ENCODE measurements at places on chromosomes 3 and 15.

DNA sequence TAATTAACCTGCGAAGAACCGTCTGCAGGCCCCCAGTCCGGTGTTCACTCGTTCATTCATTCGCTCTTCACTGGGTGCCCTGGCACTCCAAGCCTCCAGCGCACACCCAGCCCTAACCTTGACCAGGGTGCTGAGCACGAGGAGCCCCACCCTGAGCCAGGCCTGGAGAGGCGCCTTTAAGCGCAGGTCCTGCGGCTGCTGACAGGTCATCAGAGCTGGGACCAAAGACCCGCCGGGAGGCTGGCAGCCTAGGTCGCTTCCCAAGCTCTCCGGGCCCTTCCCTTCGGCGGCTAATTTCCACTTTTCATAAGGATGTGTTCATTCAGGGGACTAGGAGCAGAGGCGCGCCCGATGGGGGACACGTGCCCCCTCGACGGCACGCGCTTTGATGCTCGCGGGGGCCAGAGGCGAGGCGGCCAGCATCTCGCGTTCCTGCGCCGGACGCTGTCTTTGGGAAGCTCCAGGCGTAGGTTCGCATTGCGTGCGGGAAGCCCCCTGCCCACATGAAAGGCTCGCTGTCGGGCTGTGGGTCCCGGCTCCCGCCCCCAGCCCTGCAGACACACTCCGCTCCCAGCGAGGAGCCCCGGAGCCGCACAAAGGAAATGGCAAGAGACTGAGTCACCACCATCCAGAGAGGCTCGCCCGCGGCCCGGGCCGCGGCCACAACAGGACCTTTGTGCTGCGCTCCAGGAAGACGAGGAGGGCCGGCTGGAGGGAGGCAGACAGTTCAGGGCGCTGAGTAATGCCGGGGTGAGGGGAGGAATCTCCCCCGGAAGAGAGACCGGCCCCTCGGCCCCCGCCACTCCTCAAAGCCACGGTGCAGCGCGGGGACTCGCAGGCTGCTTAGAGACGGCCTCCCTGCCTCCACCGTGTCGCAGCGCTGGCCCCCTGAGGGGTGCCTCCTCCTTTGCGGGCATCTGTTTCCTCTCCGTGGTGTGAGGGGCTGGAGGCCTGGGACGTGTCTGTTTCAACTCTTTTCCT, 266.4 kb upstream of the HES1 start:
- DNase-seq = no peak

- no peak for DNase-seq
Observed at GRCh38 chr3:186180151-186180550, 71.3 kb upstream of the ETV5 start.

- no peak for DNase-seq
Observed at GRCh38 chr3:74173090-74173489, 441.4 kb downstream of the CNTN3 start.

DNA sequence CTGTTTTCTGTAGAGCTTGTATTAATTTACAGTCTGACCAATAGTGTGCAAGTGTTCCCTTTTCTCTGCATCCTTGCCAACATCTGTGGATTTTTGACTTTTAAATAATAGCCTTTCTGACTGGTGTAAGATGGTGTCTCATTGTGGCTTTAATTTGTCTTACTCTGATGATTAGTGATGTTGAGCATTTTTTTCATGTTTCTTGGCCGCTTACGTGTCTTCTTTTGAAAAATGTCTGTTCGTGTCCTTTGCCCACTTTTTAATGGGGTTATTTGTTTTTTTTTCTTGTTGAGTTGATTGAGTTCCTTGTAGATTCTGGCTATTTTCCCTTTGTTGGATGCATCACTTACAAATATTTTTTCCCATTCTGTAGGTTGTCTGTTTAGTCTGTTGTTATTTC, 7.6 kb upstream of the ACOX2 start:
- no peak for DNase-seq

DNA sequence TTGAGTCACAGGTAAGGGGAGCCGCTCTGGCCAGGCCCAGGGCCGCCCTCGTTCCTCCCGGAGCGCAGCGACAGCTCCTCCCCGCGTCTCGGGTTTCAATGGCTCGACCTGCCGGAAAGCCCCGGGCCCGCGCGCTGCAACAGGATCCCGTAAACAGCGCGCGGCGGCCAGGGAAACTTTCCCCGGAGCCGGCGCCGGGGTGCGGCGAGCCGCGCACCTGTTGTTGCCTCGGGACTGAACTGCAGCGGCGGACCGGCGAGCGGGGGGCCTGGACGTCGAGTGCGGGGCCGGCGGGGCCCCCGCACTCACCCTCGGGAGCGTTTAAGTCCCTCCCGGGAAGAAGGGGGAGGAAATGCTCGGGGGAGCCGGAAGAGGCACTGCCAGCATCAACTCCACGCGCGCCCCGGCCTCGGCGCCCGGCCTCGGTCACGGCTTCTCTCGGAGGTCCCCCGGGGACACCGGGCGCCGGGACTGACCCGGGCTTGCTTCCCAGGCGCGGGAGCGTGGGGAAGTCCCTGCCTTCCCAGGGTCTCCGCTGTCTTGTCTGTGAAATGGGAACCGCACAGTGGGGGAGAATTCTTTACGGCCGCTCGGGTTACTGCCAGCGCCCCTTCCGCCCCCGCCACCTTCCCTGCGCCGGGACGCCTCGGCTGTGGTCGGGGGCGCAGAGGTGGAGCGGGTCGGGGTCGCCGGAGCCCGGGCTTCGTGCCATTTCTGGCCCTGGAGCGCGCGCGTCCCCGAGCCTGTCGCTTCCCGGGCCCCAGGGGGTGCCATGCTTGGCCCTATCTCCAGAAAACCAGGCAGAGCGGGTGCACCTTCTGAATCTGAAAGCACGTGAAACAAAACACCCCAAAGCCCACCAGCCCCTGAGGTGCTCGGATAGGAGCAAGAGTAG, 7.5 kb upstream of the PGPEP1L start:
- peak; percentile 34 for DNase-seq

DNA sequence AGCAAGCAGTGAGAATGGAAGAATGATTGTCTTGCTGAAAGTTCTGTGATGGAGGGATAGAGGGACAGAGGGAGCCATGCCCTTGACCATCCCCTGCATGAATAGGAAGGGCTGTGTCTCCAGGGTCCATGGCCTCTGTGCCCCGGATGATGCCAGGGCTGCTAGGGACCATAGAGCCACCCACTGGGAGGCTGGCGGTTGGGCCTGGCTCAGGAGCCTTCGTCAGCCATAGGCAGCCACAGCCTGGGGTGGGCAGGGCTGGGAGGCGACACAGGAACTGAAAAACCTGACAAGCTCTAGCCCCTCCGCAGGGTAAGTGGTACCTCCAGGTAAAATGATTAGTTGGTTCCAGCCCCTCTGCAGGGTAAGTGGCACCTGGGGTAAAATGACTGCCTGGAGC, 19.1 kb upstream of the LAMP3 start:
- no peak for DNase-seq

- no peak for DNase-seq
Observed at GRCh38 chr3:58048301-58048700, 40.1 kb downstream of the FLNB start.

- DNase-seq = no peak
Observed at GRCh38 chr15:85886309-85886811, 91.6 kb upstream of the KLHL25 start.

DNA sequence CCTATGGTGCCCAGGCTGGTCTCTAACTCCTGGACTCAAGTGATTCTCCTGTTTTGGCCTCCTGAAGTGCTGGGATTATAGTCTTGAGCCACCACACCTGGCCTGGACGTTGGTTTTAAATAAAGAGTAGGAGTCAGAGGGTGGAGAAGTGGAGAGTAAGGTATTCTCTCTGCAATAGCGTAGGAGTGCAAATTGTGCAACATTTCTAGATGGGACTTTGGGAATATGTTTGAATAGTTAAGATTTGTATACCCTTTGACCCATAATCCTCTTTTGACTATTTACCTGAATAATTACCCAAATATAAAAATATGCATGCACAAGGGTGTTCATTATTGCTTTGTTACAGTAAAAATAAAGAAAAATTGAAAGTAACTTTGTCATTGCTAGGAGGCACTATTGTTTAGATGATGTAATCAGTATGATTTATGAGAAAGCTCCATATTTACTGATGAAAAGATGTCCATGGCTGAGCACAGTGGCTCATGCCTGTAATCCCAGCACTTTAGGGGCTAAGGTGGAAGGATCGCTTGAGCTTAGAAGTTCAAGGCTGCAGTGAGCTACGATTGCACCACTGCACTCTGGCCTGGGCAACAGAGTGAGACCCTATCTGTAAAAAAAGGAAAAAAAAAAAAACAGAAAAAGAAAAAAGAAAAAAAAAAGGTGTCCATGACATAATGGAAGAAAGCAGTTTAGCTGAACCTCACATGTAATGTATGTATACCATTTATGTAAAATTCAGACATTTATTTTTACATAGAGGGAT, 15.1 kb upstream of the XYLB start:
- DNase-seq = no peak

DNA sequence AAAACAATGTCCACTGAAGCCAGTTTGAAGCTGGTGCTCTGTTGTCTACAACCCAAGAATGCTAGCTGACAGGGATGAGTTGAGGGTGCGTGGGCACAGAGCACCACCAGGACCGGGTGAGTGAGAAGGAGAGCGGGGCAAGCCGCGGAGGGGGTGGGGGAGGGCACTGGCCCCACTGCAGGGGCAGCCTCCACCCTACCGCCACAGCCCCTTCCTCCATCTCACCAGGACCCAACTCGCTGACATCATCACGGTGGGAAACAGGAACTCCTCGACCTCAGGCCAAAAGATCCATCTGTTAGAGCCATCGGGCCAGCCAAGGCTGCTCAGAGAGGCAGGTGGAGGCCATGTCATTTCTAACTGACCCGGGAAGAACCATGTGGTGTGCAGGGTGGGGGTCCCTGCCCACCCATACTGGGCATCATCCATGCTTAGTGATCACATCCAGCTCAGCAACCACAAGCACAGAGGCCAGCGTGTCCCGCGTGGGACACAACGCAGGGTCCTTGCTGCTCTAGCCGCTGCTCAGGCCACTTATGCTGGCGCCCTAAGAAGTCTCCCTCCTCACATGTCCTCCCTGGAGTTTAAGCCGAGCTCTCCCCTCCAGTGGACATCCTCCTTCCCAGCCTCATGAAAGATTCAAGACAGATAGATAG, 57.6 kb upstream of the GATA2 start:
- no peak for DNase-seq

GRCh38 chr15:67130673-67131601, 65.5 kb downstream of the SMAD3 start:
- no peak for DNase-seq

DNA sequence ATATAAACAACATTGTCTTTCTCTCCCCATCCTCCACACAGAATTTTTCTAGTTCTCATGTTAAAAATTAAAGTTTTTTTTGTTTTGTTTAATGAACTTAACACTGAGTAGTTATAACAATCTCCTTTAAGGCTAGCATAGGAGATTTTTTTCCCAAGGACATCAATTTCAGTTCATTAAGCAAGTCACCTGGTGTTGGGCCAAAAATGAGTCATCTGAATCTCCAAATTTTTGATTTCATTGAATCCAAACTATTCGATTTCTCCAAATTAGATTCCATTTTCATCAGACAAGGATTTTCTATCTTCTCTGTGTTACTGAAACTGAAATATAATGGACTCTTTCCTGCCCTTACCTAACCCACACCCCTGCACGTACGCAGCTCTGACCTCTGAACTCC, 631.4 kb upstream of the MDFIC2 start:
- DNase-seq = no peak

DNA sequence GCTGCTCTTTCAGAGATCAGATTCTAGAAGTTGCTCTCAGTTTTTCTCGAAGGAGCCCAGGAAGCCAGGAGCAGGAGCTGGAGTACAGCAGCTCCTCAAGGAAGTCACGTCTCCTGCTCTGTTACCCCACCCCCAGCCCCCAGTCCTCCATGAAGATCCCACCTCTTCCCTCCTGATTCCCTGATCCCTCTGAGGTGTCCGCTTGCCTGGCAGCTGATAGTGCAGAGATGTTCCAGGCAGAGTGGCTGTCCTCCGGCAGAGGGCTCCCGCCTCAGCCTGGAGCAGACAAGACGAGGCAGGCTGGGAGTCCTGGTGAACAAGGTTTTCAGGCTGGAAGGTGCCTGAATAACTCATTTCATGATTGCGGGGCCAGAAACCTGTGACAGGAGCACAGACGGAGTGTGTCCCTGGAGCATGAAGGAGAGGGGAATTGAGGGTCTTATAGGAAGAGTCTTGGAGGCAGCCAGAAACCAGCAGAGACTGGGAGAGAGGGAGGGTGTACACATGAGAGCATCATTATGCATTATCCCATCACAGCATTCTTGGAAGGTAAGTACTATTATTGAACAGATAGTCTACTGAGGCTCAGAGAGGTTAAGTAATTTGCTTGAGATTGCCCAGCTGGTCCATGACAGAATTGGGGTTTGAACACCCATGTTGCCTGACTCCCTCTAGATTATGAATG, 1.2 kb downstream of the HRH1 start:
- DNase-seq = no peak

DNA sequence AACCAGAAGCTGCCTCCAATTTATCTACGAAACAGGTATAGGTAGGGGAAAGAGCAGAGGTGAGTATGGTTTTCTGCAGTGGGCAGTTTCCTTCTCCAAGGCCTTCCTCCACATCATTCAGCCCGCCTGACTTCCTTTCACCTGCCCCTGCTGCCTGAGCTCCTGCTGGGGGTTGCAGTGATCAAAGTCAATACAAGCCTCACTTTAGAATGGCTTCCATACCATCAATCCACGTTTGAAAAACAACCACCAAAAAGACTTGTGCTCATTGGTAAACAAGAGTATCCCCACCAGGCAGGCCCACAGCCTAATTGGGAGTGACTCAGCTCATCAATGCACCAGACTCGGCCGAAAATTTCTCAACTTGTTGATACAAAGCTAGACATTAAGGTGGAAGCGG, 159.9 kb downstream of the MAGI1 start:
- no peak for DNase-seq

DNA sequence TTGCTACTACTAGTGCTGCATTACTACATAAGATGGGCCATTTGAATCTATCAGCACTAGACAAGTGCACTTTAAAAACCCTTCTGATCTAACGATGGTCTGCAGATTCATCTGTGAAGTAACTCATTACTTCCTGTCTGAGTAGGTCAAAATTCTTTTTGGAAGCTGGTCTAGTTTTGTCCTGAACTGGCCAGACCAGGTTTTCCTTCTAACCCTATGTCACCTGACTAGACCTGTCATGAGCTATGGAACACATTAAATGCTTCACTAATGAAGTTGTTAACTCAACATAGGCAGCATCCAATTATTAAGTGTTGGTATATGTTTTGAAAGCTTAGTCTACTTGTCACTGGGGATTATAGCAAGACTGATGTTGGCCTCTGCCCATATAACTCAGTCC, 10.1 kb upstream of the RBM5 start:
- DNase-seq = no peak

GRCh38 chr3:40143283-40144090, 166.0 kb upstream of the EIF1B start:
- no peak for DNase-seq

DNA sequence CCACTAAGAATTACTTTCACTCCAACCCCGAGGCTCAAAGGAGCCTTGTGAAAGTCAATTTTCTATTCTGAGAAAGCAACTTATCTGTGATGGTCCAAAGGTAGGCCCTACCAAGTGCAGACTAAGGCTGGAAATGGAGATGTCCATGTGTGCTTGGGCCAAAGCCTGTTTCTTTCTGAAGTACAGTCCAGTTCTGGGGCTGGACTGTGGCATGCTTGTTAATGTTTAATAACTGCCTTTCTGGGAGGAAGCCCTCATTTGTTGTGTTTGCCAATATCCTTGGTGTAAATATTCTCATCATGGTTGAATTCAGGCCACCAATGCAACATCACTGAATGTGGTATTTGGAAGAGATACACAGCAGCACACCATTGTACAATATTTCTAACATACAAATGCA, 182.3 kb upstream of the BCL6 start:
- DNase-seq = no peak

All from activated T-cell treated with anti-CD3 and anti-CD28 coated beads, Interleukin-2, amount 50 U/mL, for 1 hour (primary cell).